ENCODE measurements at places on chromosomes 2 and 18.

DNA sequence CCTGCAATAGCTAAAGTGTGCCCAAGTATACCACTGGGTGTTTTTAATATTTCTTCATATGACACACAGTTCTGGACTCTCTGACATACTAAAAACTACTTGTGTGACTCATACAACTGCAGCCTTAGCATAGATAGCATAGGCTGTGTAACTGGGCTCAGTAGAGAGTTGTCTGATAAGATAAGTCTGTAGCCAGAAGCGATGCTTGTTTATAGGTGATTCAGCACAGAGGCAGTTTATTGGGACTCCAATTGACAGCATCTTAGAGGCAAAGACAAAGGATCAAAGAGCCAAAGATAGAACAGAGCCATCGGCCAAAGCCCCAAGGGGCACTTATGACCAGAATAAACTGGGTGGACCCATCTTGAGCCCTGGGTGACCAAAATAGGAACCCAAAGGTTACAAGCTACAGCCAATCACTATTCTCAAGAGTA, 42.3 kb downstream of the AAK1 start:
- no peak for DNase-seq

DNA sequence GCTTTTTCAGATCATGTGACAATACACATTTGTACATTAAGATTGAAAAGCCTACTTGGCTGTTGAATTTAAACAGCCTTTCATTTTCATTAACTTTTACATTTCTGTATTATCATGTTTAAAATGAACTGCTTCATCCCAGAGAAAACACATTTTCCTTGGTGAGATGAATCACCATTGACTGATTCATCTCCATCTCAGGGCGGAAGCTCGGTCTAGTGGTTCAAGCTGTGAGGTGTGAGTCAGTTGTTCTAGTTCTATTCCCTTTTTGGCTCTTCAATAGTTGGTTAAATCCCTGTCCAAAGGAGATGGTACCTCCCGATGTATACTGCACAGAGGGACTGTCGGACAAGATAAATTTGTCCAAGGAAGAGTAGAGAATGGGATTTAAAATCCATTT, 189.7 kb downstream of the ADCYAP1 start:
- DNase-seq: no peak

- no peak for DNase-seq
Observed at GRCh38 chr18:55034742-55035141, 75.5 kb upstream of the CCDC68 start.

DNA sequence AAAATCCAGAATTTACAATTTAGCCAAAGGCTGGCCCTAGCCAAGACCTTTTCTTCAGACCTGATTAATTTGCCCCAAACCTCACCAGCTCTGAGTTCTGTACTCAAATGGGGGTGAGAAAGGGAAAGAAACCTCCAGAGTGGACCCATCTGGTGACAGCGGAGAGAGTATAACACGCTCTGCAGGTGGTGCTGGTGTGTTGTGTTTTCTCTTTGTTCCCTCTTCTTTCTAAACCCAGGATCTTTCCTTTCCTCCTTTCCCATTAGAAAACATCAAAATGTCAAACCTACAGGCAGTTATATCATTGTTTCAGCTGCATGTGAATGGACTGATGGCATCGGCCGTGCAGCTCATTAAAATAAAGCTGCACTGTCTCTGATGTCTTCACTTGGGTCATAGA, 253.2 kb upstream of the SP5 start:
- no peak for DNase-seq

GRCh38 chr2:142724713-142725349, 152.6 kb upstream of the KYNU start:
- DNase-seq: no peak
